ENCODE measurements at places on chromosomes 12 and 14.
A peak's percentile ranks its signal among the peaks of the same experiment; 100 is the strongest.

GRCh38 chr12:127485528-127485927 lies 781.4 kb upstream of the TMEM132C start:
- no peak for DNase-seq

DNA sequence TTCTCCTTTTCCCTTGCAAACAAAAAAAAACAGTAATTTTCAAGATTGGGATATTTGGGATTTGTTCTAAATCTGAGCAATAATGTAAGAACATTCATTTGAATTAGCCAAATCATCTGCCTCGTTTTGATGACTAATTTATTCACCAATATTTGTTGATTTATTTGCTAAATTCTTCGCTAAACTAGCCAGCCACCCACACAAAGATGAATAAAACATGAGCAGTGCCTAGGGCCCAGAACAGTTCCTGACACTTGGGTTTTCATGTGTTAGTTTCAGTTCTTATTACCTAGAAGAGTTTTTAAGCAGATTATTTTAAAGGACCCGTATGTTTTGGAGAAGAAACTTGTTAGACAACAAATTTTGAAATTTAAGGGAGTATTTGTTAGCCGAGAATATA lies 1.4 kb downstream of the ETNK1 start:
- peak; percentile 68 for DNase-seq

- DNase-seq: no peak
Measured at GRCh38 chr14:56694609-56695008, 115.0 kb downstream of the TMEM260 start.

DNA sequence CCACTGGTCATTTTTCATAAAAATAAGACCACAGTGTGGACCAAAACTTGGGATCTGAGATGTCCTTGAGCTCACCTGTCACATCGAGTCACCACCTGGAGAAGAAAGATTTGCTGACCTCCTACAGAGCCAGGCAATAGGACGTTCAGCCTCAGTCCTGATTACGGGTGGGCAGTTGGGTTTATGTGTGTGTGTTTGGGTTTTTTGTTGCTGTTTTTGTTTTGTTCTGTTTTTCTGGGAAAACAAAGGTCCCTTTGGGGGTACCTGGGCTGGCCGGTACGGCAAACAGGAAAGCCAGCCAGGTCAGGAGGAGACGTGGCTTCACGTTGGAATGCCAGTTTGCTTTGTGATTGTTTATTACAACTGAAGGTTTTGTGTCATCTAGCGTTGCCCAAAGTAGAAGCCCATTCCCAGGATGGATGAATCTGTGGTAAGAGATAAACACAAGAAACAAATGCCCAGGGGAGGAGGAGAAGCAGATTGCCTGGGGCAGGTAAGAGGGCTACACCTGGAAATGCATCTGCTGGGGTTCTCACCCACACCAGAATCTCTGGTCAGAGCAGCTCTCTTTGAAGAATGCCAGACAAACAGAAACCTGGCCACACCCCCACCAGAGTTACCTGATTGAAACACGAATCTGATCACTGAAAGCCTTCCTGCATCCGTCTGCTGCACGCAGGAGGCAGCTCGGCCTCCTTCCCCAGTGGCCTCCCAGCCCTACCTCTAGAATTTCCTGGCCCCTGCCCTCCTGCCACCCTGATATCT lies 100.1 kb upstream of the DIO3 start:
- DNase-seq: no peak

DNA sequence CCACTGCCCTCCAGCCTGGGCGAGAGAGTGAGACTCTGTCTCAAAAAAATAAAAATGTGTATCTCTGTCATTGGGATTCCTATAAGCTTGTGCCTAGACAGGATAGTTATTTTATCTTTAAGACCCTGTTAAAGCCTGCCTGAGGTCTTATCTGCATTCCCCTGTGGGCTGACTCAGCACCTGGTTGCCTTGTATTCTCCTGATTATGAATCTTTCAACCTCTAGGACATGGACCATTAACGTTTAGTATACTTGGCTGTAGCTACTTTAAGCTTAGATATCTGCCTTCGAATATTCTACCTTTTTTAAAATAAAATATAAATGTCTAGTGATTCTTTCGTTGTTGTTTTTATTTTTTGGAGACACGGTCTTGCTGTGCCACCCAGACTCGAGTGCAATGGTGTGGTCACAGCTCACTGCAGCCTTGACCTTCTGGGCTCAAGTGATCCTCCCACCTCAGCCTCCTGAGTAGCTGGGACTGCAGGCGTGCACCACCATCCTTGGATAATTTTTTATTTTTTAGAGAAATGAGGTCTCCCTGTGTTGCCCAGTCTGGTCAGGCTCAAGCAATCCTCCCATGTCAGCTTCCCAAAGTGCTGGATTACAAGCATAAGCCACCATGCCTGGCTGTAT lies 41.3 kb downstream of the RESF1 start:
- DNase-seq: no peak

Measured in NAMALWA (cell line).